DMS153 (cell line): ENCODE measurements at places on chromosomes 3 and 15.

GRCh38 chr3:126256251-126256650, 75.9 kb upstream of the ALDH1L1 start:
- no peak for DNase-seq

DNA sequence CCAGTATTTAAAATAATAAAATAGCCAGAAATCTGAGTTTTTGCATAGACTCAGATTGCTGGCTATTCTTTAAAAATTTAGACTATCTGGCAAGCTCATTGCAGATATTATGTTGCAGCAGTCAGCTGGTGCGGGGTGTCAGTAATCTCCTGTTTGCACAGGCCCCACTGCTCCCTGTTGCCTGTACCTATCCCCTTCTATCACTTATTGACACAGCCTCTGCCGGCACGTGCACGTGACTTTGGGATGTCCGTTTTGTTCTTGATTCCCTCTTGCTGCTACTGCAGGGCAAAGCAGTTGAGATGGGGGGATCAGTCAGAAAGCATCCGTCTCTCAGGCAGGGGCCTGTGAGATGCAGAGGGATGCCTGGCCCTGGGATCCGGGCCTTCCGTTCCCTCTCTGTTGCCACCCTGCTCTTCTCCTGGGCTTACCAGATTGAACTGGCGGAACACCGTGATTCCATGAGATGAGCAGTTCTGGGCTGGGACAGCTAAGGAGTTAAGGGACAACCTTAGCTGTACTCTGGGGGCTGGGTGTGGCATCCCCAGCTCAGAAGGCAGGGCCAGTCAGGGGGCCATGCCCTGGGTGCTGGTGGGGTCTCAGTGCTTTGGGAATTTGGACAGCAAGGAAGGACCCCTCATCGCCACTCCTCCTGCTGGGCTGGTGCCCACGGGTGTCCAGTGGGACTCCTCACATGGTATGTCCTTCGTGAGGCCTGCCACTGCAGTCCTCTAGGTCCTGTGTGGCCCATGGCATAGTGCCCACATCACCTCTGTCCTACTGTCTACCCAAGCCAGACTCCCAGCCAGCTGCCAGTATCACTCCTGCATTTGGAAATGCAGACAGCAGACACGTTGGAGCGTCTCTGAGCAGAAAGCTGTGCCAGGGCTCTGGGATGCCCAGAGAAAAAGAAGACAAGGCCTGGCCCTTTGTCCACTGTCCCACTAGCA, 11.8 kb downstream of the MRAS start:
- DNase-seq, result no peak

GRCh38 chr3:42991341-42992315, 12.5 kb downstream of the GASK1A start:
- DNase-seq, result no peak

DNA sequence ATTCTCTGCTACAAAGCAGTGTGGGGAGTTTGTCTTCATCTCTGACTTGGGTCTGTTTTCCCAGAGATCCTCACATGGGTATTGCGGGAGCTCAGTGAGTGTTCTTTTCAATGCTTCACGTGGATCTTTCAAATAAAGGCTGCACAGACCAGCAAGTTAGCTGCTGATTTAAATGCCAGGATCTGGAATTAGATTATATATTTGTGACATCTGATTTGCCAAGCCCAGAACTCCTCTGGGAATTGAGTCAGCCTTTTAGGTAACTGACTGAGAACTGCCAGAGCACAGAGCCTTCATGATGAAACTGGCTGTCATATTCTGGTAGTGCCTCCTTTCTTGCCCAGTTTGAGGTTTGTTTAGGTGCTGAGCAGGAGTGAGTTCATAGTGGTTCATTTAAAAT, 14.7 kb downstream of the EDEM1 start:
- DNase-seq, result no peak

DNA sequence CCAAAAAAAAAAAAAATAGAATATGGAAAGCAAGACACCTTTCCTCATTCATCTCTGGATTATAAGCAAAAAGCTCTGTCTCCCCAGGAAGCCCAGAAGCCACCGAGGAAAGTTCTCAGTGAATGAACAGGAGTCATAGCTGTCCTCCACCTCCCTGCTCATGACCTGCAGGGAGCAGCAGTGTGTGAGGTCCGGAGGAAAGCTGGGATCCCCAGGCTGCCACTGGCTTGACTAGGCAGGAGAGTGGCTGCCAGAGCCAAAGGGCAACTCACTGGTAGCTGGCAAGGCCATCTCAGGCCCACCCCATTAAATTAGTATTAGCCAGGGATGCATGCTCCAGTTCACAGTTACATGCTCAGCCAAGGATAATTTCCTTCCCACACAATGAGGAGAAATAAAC, 191.6 kb upstream of the STT3B start:
- DNase-seq, result no peak

DNA sequence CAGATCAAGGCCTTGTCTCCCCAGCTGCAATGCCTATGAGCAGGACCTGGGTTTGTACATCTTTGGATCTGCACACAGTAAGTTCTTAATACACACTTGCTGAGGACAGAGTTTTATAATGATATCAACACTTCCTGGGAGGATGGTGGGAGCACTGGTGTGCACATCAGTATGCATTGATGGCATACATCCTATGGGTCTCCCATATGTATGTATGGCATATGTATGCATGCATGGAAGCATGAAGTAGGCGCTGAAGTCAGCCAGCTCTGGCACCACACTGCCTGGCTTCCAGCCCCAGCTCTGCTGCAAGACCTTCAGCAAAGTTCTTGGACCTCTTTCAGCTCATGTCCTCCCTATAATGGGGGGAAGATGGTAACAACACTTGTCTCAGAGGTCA, 68.2 kb downstream of the MYLK start:
- DNase-seq, result no peak

GRCh38 chr3:10998542-10998941, 6.0 kb downstream of the SLC6A1 start:
- no peak for DNase-seq

DNA sequence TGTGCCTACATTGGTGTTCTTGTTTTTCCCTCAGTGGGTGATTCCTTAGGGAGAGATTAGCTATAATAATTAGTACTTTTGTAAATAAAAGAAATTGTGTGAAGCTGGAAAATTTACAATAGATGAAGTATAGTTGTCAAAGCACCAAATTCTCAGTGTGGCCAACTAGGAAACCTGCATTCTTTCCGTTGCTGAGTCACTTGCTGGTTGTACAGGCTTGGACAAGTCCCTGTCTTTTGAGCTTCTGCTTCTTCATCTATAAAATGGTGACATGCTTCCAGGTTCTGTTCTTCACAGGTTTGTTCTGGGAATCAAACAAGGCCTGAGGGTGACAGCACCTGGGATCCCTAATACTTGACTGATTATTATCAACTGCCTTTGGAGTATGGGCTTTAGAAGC, 184.1 kb upstream of the HES1 start:
- no peak for DNase-seq

- DNase-seq, result no peak
These were observed 59.0 kb downstream of the RORA start for GRCh38 chr15:61169904-61170695.

- DNase-seq, result no peak
These were observed 145.1 kb downstream of the MAGI1 start for GRCh38 chr3:65893631-65894030.

DNA sequence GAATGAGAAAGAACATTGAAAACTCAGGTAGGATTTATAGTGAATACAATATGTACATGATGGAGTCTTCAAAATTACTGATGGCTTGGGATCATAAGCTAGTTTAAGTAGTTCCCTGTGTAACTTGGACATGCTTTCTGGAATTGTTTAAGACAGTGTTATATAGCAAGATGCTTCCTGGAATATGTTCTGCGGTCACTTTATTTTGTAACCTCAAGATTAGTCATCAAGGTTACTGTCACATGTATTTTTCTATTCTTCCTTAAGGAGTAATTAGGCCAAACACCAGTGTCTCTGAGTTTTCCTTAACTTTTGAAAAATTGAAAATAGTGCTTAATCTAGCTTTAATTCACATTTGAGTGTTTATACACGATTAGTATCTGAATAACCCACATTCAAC, 760.3 kb upstream of the ARRDC4 start:
- no peak for DNase-seq

GRCh38 chr15:64163659-64164362, 989 bp upstream of the PPIB start:
- DNase-seq, result no peak

- no peak for DNase-seq
These were observed 271.0 kb downstream of the EDEM1 start for GRCh38 chr3:5458526-5458925.

DNA sequence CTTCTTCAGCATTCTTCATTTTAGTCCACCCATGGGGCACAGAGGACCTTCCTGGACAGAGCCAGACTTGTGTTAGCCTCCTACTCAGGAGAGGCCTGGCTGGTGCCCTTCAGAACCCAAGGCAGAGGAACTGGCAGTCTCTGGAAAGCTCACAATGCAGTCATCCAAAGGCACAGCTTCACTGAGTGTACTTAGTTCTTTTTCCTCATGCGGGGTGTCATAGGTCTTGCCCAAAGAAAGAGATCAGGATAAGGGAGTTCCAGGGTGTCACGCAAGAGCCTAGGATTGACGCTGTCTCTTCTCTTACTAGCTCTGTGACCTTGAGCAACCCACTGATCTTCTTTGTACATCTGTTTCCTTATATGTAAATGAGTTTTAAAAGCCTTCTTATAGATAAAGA, 58.7 kb downstream of the CD200 start:
- no peak for DNase-seq

DNA sequence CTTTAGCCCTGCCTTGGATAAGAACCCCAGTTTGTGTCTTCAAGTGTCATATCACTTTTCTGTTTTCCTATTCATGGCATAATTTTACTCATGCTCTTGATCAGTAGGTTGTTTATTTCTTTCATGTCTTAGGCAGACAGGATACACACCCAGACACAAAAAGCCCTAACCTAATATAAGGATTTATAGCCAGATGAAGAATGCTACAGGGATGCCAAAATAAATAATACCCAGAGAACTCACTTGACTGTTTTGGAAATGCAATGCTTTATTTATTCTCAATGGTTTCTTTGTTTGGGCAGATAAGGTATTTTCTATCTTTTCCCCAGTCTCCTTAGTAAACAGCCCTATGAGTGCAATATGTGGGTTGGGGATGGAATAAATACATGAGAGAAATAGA, 424.0 kb upstream of the PDZRN3 start:
- no peak for DNase-seq

GRCh38 chr3:188212308-188212969, 58.5 kb downstream of the LPP start:
- no peak for DNase-seq

- DNase-seq, result no peak
These were observed 455.0 kb upstream of the THBS1 start for GRCh38 chr15:39125904-39126303.

- DNase-seq, result no peak
These were observed 18.9 kb upstream of the ATP2B2 start for GRCh38 chr3:10524270-10524669.

DNA sequence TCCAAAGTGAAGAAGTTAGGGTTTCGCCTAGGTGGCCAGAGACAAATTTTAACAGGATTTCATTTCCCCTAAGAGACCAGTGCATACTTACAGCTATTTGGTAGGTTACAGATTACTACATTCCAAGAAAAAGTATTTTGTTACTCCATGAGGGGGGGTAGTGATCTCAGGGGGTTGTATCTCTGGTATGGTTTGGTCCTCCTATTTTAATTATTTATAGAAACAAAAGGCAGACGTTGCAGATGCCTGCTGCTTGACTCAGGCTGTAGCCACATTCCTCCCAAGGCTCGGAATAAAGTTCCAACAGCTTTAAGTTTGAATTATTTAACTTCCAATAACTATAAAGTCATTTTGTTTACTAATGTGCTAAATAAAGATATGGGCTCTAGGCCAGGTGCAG, 1.3 kb upstream of the TRIM59 start:
- DNase-seq, result no peak

DNA sequence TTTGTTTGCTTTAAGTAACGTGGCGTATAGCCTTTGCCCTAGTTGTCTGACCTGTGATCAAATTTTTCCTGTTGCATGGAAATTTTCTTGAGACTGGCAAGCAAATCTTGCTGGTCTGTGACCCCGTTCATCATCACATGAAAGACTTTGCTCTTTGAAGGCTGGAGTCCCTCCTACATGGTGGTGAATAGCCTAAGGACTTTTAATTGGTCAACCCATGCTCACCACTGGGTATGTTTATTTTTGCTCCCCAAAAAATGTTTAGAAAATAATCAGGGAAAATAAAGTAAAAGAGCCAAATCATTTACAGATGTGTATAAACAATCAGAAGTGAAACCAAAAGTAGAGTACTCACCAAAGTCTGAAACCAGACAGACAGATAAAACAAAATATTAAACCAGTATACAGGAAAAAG, 1075.3 kb upstream of the ALCAM start:
- no peak for DNase-seq

DNA sequence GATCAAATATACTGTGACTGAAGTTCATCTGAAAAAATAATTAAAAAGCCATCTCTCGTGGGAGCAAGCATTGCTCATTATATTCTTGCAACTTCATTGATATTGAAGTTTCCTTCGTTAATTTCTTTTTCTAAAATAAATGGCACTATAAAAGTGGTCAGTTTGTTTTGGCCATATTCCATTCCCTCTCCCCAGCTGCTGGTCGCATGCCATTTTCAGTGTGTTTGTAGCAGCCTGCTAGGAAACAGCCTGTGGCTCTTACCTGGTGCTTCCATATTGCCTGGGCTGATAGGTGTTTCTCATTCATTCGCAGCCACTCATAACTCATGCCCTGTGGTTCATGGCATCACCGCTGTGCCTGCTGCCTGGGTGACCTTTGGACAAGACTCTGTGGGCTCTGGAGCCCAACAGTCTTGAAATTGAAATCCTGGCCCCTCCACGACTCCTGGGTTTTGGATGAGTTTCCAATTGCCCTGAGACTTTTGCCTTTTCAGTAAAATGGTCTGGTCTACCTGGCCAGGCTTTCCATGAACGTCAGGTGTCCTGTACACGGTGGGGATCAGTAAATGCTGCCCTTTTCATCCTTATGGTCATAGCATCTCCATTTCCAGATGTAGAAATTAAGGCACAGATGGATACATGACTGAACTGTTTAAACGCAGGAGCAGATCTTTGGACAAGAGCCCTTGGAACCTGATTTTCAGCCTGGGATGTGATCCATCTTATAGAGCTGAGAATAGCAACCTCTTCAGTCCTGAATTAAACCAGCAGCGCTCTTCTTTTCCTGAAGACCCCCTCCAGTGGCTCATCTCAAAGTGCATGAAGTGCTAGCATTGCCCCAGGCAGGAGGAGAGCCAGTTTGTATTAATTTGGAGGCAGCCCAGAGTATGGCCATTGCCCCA, 69.4 kb downstream of the SLCO3A1 start:
- DNase-seq, result peak; percentile 35

DNA sequence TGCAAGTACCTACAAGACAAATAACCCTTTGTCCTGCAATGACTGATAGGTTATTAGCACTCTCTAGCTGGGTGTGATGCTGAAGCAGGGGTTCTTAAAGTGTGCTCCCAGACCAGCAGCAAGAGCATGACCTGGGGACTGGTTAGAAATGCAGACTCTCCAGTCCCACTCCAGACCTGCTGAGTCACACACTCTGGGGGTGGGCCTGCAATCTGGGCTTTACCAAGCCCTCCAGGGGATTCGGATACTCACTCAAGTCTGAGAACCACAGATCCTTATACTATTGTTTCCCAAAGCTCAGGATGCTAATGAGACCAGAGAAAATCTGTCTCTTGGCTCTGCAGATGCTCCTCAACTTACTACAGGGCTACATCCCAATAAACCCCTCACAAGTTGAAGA, 142.1 kb upstream of the RAD18 start:
- DNase-seq, result no peak

- no peak for DNase-seq
These were observed 243.9 kb upstream of the AGTR1 start for GRCh38 chr3:148453781-148454191.
